ENCODE measurements at places on chromosomes 6 and 20. TPM values are rescaled to one million over a fixed set of nuclear protein-coding genes. Genes with fewer than 3 reads are reported as not detected.

DNA sequence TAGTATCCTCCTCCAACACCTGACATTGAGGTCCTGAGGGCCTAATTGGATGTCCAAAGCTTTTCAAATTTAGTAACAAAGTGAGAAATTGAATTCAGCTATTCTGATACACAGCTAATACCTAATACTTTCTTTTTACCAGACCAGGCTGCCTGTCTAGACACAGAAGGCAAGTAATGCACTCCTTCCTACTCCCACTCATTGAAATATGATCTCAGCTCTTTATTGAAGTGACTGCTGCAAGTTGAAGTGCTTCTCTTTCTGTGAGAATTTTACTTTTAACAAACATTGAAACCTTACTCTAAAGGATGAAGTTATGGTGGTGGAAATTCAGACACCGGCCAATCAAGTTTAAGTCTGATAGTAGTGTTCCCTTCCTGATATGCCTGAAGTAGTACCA lies 90.8 kb upstream of the OGFRL1 start:
- no peak for DNase-seq

Gene PPP1R14C
- not detected for polyA plus RNA-seq

DNA sequence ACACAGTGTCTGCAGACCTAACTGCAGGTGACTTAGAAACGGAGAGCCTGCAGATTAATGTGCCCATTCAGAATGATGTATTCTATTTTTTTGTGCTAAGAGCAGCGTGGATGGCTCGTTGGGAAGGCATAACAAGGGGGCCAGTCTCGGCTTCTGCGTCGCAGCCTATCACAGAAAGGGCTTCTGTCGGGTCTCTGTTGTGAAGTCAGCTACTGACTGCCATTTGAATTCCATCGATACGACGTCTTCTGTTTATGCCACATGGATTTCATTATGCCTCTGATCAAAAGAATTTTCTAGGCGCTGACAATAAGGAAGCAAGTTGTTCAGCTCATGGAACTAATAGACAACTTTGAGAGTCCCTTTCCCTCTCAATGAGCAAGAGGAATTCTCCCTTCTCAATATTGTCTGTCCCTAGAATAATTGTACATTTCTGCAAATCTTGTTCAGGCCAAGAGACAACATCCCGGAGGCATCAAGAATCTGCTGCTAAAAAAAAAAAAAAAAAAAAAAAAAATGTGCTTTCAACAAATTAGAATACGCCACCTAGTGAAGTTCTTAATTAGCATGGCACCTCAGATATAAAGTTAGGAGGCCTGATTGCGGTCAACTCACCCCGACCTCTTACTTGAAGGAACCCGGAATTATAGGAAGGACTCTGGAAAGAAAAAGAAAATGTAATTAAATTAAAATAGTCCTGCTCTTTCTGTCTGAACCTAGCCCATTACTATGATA lies 223.9 kb downstream of the TSHZ2 start:
- no peak for DNase-seq

DNA sequence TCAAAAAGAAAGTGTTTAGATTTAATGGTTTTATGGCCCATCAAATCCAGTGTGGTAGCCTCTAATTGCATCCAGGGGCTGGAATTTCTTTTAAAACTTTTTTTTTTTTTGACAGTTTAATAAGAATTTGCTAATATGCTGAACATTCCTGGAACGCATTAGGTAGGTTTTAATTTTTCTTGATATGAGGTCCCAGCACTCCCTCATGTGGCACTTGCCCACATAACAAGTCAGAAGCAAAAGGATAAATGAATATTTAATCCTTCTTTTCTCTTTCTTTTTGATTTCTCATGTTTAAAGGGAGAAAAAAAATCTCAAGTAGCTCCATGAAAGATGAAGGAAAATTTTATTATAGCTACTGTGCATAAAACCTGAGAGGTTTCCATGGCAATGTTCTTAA lies 13.5 kb downstream of the HAO1 start:
- DNase-seq, result no peak

DNA sequence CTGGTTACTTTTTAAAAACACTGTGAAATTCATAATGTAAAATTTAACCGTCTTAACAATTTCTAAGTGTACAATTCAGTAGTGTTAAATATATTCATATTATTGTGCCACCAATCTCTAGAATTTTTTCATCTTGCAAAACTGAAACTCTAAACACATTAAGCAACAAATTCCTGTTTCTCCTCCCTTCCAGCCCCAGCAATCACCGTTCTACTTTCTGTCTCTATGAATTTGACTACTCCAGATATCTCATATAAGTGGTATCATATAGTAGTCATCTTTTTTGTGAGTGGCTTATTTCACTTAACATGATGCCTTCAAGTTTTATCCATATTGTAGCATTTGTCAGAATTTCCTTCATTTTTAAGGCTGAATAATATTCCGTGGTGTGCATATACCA lies 44.7 kb downstream of the RSPH3 start:
- DNase-seq, result no peak

DNA sequence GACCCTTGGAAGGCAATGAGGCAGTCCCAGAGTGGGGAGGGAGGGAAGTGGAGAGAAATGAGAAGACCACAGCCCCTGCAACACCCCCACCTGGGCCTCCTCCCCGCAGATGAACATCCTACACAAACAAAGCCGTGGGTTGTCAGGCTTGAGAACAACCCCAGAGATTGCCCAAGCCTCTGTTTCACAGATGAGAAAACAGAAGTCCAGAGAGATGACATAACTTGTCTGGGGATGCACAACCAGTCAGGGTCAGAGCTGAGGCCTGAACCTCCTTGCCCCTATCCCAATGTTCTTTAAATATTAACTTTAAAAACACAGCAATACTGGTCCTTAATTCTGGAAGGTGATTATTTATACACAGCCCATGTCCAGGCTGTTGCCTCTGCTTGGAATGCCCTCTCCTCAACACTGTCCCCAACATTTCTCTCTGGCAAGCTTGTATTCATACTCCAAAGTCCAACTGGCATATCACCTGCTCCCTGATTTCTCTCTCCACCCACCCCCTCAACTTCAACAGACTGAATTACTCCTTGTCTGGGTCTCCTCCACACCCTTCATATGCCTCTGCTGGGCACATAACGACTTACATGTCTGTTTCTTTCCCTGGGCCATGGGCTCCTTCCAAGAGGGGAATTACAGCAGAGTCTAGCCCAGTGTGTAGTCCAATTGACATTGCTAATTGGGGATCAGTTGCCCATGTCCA lies 135.5 kb upstream of the LRFN2 start:
- no peak for DNase-seq

- no peak for DNase-seq
Measured at GRCh38 chr6:39923394-39923793, 10.9 kb downstream of the MOCS1 start.

Gene VGLL2
- polyA plus RNA-seq, result not detected

- no peak for DNase-seq
Measured at GRCh38 chr20:63452821-63453523, 19.5 kb downstream of the KCNQ2 start.

Gene RWDD2A
- polyA plus RNA-seq, result 2.8 TPM

Gene ARMH2
- not detected for polyA plus RNA-seq

- DNase-seq, result no peak
Measured at GRCh38 chr6:166972101-166972500, 15.8 kb upstream of the RNASET2 start.

Gene VPS16
- 14.5 TPM for polyA plus RNA-seq

Measured in liver (tissue), 10 donors.